Heart left ventricle (tissue), 16 donors: ENCODE measurements at places on chromosomes 7 and 10.
A peak's percentile ranks its signal among the peaks of the same experiment; 100 is the strongest.

GRCh38 chr10:122565766-122566206 is 5.2 kb downstream of the DMBT1 start:
- no peaks in the 10 kb centered on the region for H3K36me3 ChIP-seq
- no peaks in the 10 kb centered on the region for H3K27me3 ChIP-seq
- no peak overlapping the region for H3K27ac ChIP-seq
- peaks cover 7% of the 10 kb centered on the region for H3K4me1 ChIP-seq
- H3K4me3 ChIP-seq = peak overlapping the region; percentile 22
- peak; percentile 78 for DNase-seq

GRCh38 chr10:43855667-43856210 is 207.1 kb upstream of the ZNF32 start:
- no peak for DNase-seq
- peaks cover 33% of the 10 kb centered on the region for H3K4me1 ChIP-seq
- H3K27me3 ChIP-seq = no peaks in the 10 kb centered on the region
- no peaks in the 10 kb centered on the region for H3K36me3 ChIP-seq
- no peak overlapping the region for H3K27ac ChIP-seq

- H3K27ac ChIP-seq = peak overlapping the region; percentile 28
- no peaks in the 10 kb centered on the region for H3K27me3 ChIP-seq
- H3K4me3 ChIP-seq = no peak overlapping the region
Measured at GRCh38 chr7:2412587-2413201, 9.3 kb downstream of the CHST12 start.

GRCh38 chr7:84684836-84685480 is 490.4 kb upstream of the SEMA3A start:
- no peak for DNase-seq
- no peaks in the 10 kb centered on the region for H3K4me1 ChIP-seq
- no peaks in the 10 kb centered on the region for H3K27me3 ChIP-seq
- no peak overlapping the region for H3K27ac ChIP-seq
- no peaks in the 10 kb centered on the region for H3K36me3 ChIP-seq
- H3K4me3 ChIP-seq = no peak overlapping the region

DNA sequence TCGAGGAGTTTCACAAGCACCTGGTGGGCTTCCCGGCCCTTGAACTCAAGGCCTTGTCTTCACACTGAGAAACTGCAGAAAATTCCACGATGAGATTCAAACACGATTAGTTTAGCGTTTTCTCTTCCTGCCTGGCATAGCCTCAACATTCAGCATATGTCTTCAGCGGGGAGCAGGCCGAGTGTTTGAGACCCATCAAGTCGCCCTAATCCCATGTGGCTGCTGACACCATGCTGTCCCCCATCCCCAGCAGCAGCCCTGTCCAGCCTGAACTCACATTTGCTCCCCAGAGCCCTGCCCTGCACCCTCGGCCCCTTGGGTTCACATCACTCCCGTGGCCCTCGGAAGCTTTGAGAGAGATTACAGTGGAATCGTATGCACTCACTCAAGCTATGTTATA is 35.3 kb upstream of the RBM33 start:
- no peak overlapping the region for H3K4me3 ChIP-seq
- no peak overlapping the region for H3K27ac ChIP-seq
- no peaks in the 10 kb centered on the region for H3K27me3 ChIP-seq
- no peak for DNase-seq

GRCh38 chr10:4263601-4263921 is 478.6 kb upstream of the KLF6 start:
- peaks cover 31% of the 10 kb centered on the region for H3K4me1 ChIP-seq
- H3K36me3 ChIP-seq = no peaks in the 10 kb centered on the region
- H3K27me3 ChIP-seq = no peaks in the 10 kb centered on the region
- peak; percentile 49 for DNase-seq

GRCh38 chr7:131385039-131385605 is 57.4 kb downstream of the MKLN1 start:
- peaks cover 4% of the 10 kb centered on the region for H3K4me1 ChIP-seq
- no peak overlapping the region for H3K4me3 ChIP-seq
- H3K27ac ChIP-seq = no peak overlapping the region
- DNase-seq = no peak

- DNase-seq = no peak
- H3K4me1 ChIP-seq = no peaks in the 10 kb centered on the region
- H3K27me3 ChIP-seq = no peaks in the 10 kb centered on the region
- peak overlapping the region; percentile 92 for H3K27ac ChIP-seq
- no peaks in the 10 kb centered on the region for H3K36me3 ChIP-seq
- peak overlapping the region; percentile 80 for H3K4me3 ChIP-seq
Measured at GRCh38 chr7:69596723-69597277, 1.5 kb upstream of the AUTS2 start.

DNA sequence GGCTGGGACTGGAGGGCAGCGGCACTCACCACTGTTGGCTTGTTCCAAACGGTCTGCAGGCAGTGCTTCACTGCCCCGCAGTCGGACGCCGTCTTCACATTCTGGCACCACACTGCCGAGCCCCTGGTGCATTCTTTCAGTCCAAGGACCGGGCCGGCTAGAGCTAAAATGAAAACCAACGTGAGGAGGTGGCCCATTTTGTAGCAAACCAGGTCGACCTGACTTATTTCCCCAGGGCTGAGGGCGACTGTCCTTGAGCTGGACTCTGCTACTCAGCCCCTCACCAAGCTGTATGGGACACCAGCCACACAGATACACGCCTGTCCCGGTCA is 16.7 kb downstream of the PSAP start:
- DNase-seq = no peak
- no peaks in the 10 kb centered on the region for H3K27me3 ChIP-seq
- H3K27ac ChIP-seq = no peak overlapping the region
- H3K4me3 ChIP-seq = no peak overlapping the region
- H3K4me1 ChIP-seq = peaks cover 77% of the 10 kb centered on the region
- peaks cover 38% of the 10 kb centered on the region for H3K36me3 ChIP-seq

- no peaks in the 10 kb centered on the region for H3K36me3 ChIP-seq
- H3K4me3 ChIP-seq = no peak overlapping the region
- no peak for DNase-seq
- H3K4me1 ChIP-seq = peaks cover 9% of the 10 kb centered on the region
- no peaks in the 10 kb centered on the region for H3K27me3 ChIP-seq
- H3K27ac ChIP-seq = no peak overlapping the region
Measured at GRCh38 chr10:33136781-33137180, 178.8 kb upstream of the ITGB1 start.

DNA sequence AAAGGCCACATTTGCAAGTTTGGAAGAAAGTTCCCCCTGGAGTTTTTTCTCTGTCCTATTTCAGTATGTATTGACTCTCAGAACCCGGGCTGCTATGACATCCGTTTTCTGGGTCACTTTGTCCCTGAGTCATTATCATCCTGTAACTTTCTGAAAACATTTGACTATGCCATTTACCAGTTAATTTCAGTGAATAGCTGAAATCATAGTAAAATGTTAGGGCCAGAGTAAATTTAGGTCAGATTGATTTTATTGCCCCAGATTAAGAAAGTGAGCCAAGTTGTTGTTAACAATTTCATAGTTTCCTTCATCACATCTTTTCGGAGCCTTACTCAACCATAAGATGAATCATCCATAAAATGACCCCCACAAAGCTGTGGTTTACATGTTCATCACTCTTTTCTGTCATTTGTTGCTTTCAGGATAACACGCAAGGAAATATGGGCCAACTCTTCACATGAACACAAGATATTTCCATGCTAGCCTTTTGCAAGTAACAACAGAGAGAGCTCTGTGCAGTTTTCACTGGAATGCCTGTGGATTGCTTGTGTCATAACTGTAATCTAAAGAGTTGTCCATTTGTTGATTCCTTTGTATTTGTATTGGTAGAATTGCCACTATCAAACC is 3.9 kb upstream of the MACC1 start:
- no peak for DNase-seq
- H3K27ac ChIP-seq = peak overlapping the region; percentile 90
- H3K4me3 ChIP-seq = no peak overlapping the region

GRCh38 chr10:84820596-84820995 is 492.2 kb downstream of the CCSER2 start:
- no peaks in the 10 kb centered on the region for H3K27me3 ChIP-seq
- H3K36me3 ChIP-seq = no peaks in the 10 kb centered on the region
- DNase-seq = no peak
- H3K4me3 ChIP-seq = no peak overlapping the region
- H3K27ac ChIP-seq = no peak overlapping the region

DNA sequence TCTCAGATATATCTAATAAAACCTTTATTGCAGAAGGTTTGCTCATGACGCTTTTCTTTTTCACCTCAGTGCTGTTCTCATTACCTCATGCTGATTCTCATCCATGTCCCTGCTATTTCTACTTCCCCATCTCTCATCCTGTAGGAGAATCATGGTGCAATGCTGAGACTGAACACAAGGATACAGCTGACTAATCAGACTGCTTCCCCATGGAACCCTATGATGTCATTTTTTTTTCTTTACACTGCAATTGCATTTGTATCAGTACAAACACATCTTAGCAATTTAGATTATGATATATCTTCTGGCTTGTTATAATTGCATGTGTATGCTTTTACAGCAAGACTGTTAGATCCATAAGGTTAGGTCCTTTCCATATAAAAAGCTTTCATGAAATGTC is 93.7 kb downstream of the SEMA3A start:
- H3K4me1 ChIP-seq = no peaks in the 10 kb centered on the region
- no peaks in the 10 kb centered on the region for H3K27me3 ChIP-seq
- H3K36me3 ChIP-seq = no peaks in the 10 kb centered on the region
- no peak overlapping the region for H3K4me3 ChIP-seq
- no peak for DNase-seq

DNA sequence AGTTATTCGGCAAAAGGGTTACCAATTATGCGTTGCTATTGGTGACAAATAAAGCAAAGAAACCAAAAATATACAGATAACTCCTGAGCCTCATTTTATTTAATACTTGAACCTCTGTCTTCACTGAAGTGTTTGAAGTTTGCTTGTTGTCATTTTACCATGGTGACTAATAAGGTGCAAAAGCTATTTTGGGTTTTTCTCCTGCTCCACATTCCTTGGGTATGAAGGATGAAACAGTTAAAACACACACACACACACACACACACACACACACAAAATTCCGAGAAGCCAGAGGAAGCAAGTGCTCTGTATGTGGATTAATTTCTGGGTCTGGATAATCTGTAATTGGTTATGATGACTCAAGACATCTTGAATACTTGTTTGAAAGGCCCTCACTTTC is 246.5 kb downstream of the COBL start:
- no peaks in the 10 kb centered on the region for H3K27me3 ChIP-seq
- peaks cover 15% of the 10 kb centered on the region for H3K4me1 ChIP-seq
- DNase-seq = no peak
- no peak overlapping the region for H3K4me3 ChIP-seq
- H3K27ac ChIP-seq = peak overlapping the region; percentile 61
- H3K36me3 ChIP-seq = no peaks in the 10 kb centered on the region

- H3K36me3 ChIP-seq = no peaks in the 10 kb centered on the region
- no peak for DNase-seq
- no peak overlapping the region for H3K4me3 ChIP-seq
Measured at GRCh38 chr10:110353244-110354119, 48.8 kb upstream of the SMNDC1 start.

DNA sequence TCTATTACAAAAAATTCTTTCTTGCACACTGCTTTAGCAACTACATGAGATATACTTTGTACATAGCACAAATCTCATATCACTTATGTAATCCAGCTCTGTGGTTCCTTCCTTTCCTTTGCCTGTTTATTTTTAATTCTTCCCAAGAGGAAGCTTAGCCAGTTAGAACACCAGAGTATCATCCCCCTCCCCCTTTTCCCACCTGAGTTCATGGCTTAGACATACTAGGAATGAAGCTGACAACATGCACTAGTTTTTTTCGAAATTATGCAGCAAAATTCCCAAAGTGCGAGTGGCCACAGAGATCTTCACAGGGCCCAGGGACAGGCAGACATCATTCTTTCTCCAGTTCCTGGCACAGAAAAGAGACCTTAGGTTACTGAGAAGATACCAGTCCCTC is 17.8 kb downstream of the CAV1 start:
- H3K36me3 ChIP-seq = peaks cover 92% of the 10 kb centered on the region
- H3K27me3 ChIP-seq = no peaks in the 10 kb centered on the region

DNA sequence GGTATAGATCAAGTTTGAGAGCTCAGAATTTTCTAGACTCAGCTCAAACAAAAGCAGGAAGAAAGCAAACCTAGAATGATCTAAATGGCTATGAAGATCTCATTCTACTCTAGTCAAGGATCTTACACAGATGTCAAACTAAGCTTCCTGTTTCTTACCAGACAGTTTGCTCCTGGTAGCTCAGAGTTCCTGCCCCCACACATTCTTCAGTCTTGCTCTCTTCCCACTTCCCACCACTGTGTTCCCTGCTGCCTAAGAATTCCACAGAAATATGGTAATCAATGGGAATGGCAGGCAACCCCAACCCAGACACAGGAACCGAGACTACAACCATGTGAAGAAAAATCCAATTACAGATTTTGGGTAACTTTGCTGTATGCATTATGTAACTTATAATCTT is 133.4 kb upstream of the PTN start:
- no peaks in the 10 kb centered on the region for H3K27me3 ChIP-seq
- H3K36me3 ChIP-seq = no peaks in the 10 kb centered on the region
- no peak for DNase-seq
- H3K4me3 ChIP-seq = no peak overlapping the region

GRCh38 chr7:77665161-77665560 is 31.1 kb upstream of the RSBN1L start:
- H3K4me3 ChIP-seq = no peak overlapping the region
- H3K27ac ChIP-seq = no peak overlapping the region
- peaks cover 12% of the 10 kb centered on the region for H3K36me3 ChIP-seq
- DNase-seq = no peak
- no peaks in the 10 kb centered on the region for H3K27me3 ChIP-seq
- H3K4me1 ChIP-seq = no peaks in the 10 kb centered on the region

DNA sequence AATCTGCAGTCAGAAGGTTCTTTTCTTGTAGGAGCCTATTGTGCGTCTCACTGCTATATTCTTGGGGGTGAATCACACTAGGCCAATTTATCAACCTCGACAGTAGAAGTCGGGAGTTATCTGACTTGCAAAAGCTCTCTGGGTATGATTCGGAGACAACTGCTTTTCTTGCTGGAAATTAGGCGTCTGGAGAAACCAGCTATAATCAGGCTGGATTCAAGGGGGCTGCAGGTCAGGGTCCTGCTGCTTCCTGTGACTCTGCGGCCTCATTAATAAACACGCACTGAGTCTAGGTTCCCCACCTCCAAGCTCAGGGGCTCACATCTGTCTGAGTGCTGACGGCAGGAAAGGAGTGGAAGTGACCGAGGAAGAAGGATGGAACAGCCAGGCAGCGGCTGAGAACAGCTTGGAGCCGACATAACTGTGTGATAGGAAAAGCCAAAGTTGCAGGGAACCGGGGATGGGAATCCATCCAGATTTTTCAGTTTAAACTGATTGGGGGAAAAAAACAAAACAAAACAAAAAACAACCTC is 184.6 kb downstream of the FANK1 start:
- no peaks in the 10 kb centered on the region for H3K4me1 ChIP-seq
- no peaks in the 10 kb centered on the region for H3K27me3 ChIP-seq
- no peaks in the 10 kb centered on the region for H3K36me3 ChIP-seq
- no peak overlapping the region for H3K27ac ChIP-seq
- no peak overlapping the region for H3K4me3 ChIP-seq

GRCh38 chr10:121709675-121710073 is 111.4 kb upstream of the FGFR2 start:
- peak overlapping the region; percentile 5 for H3K4me3 ChIP-seq
- H3K27me3 ChIP-seq = no peaks in the 10 kb centered on the region
- H3K36me3 ChIP-seq = no peaks in the 10 kb centered on the region
- no peak for DNase-seq
- no peaks in the 10 kb centered on the region for H3K4me1 ChIP-seq
